ENCODE measurements at places on chromosomes 16 and 17. TPM values are rescaled to one million over a fixed set of nuclear protein-coding genes. Genes with fewer than 3 reads are reported as not detected.
A peak's percentile ranks its signal among the peaks of the same experiment; 100 is the strongest.

Gene SLC47A1
- total RNA-seq: 1.3 TPM

Gene ATP2A1
- 8.3 TPM for total RNA-seq

Gene SLC16A6
- total RNA-seq: 0.70 TPM

Gene TLCD3B
- total RNA-seq: 9.7 TPM

Gene EZH1
- 24.8 TPM for total RNA-seq

Gene CLCN7
- total RNA-seq: 111 TPM

Gene DNAH17
- total RNA-seq: 1.4 TPM

Gene SLC38A8
- not detected for total RNA-seq

Gene GP2
- total RNA-seq: not detected

Gene ALG1
- 38.1 TPM for total RNA-seq

Gene LRRC75A
- total RNA-seq: 15.8 TPM

Gene CRYBA1
- not detected for total RNA-seq

Gene CDK5R1
- total RNA-seq: 1.8 TPM

DNA sequence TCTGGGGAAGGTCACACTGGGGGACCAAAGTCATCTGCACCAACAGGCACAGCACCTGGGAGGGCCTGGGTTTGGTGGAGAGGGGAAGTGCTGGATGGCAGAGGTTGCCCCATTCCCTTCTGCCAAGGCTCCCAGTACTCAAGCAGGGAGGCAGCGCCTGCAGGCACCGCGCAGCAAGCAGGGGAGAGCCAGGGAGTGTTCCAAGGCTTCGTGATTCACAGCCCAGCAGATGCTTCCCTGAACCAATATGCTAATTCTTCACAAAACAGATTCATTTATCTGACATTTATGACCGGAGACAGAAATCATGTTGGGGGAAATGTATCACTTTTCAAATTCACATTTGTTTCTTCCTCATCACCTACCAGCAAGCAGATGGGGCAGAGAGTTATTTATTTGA, 13.4 kb upstream of the CDH5 start:
- no peak for DNase-seq

DNA sequence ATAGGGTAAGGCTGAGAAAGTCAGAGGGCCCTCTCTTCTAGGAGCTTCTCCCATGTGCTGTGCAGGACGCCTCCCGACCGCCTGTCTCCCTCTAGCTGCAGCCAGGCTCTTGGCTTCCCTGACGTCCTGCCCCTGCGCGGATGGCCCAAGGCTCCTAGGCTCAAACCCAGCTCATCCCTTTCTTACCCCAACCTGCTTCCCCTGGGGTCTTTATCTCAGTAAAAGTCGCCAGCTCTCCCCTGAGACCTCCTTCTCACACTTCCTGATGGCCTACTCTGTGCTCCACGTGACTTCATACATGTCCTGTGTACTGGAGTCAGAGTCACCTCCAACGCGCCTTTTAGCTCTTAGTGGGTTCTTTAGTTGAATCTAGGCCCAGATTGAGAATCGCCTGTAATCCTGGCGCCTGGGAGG, 1.1 kb upstream of the ZNF747 start:
- peak; percentile 61 for DNase-seq

DNA sequence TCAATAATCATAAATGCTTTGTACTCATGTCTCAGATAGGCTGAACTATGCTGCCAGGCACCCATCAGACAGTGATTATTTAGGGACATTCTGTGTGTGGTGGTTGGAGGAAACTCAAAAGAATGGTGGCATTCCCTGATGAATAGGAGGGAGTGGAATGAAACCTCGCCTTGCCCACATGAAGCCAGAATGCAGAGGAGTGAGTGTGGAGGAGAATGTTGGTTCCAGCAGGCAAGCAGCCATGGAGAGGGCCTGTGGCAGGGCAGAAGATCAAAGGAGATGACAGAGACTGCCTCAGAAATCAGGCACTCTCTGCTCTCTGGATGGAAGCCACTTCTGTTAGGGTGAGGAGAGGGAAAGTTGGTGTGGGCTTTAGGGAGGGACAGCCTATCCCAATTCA, 22.5 kb downstream of the KCTD19 start:
- no peak for DNase-seq

DNA sequence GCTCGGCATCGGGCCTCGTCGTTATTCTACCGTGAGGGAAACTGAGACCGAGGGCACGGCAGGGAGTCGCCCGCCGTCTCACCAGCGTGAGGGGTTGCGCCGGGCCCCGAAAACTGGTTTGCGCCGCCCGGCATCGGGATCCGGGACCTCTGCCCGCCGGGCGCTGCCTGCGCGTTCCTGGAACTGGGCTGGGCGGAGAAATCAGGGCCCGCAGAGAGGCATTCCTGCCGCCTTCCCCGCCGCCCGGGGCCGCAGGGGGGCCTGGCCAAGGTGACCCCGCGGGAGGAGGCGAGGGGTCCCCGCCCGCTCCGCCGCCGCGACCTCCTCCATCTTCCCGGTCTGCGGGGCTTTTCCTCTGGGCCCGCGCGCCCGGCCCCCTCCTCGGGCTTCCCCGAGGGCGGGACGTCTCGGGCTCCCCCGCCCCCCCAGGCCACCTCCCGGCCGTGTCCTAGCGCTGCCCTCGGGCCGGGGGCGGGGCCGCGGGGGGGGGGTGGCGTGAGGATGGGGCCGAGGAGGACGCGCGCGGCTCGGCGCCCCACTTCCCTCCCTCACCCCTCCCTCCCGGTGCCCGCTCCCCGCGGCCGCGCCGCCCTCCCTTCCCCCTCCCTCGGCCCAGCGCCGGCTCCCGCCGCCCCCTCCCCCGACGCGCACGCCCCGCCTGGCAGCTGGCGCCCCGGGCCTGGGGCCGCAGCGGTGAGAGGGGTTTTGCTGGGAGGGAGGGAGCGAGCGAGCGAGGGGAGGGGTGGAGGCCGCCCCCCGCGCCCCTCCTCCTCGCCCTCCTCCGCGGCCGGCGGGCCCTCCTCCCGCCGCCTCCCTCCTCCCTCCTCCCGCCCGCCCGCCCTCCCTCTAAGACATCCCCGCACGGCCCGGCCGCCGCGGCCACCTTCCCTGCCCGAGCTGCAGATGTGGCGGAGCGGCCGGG, at the start of gene GLIS2:
Gene GLIS2 (plus strand): TSS at position 882 of the 922 bp plus-strand sequence. CDS start 16,214 bp downstream, outside the sequence.
- peak; percentile 85 for DNase-seq

- DNase-seq: no peak
Measured at GRCh38 chr17:17661834-17662385, 19.3 kb upstream of the RAI1 start.

GRCh38 chr16:86597880-86598606, 19.7 kb downstream of the FOXL1 start:
- DNase-seq: no peak

DNA sequence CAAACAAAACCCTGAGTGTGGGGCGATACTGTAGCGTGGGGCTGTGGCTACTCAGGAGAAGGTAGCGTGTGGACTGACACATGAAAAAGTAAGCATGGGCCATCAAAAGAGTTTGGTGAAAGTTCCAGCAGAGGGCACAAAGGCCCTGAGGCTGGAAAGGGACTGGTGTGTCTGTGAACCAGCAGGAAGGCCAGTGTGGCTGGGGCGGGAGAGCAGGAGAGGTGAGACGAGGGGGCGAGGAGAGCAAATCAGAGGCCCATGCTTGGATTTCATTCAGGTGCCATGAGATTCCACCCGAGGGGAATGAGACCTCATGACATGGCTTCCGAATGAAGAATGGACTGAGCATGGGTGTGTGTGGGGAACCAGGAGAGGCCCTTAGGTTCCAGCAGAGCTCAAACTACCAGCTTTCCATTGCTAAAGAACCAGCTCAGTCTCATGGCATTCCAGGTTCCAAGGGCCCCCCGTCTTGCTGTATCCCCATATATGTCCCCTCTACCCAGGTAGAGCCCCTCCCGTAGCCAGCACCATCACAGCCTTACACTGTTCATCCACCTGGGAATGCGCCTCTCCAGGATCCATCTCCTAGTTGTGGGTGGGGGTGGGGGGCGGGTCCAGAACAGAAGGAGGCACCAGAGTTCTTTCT, 31.1 kb downstream of the TRPV2 start:
- DNase-seq: no peak

DNA sequence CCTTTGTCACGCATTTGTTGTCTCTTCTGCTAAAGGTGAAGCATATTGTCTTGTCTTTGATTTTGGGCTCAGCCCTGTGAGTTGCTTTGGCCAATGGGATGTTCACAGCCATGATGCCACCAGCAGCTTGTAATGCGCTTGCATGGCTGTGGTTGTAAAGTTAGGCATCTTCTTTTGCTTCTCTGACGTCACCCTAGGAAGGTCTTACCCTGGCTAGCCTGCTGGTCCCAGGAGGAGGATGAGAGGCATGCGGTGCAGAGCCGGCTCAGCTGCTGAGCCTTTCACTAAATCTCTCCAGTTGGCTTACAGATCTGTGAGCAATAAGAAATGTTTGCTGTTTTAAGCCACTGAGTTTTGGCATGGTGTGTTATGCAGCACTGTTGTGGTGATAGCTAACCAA, 40.8 kb downstream of the IRX6 start:
- DNase-seq: no peak

- DNase-seq: no peak
Measured at GRCh38 chr17:59812139-59812538, 80.6 kb downstream of the TUBD1 start.

DNA sequence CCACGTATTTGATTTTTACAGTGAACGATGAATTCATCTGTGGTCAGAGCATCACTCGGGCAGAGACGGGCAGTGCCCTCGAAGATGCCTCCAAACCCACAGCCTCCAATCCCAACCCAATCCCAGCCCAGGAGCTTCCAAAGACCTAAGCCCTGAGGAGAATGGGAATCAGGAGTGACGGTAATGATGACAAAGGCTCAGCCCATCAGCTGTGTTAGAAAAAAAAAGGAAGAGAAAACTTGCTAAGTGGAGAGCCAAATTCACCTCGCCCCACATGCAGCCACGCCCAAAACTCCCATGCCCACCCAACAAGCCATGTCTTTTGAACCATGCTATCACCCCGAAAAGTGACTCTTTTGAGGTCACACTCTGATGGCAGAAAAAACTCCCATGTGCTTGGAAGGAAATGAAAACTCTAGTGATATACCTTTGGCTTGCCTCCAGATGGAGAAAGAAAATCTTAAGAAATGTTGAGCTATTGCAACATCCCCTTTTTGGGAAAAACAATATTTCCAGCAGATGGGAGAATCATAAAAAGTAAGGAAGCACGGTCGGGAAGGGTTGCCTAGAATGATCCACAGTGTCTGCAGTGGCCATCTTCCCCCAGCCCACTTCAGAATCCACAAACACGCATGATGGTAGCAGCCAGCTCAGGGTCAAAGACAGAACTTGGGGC, 37.7 kb downstream of the XYLT1 start:
- DNase-seq: no peak

- no peak for DNase-seq
Measured at GRCh38 chr16:66926171-66926947, 1.0 kb upstream of the RRAD start.

- DNase-seq: no peak
Measured at GRCh38 chr16:48201515-48202201, 42.4 kb upstream of the LONP2 start.

DNA sequence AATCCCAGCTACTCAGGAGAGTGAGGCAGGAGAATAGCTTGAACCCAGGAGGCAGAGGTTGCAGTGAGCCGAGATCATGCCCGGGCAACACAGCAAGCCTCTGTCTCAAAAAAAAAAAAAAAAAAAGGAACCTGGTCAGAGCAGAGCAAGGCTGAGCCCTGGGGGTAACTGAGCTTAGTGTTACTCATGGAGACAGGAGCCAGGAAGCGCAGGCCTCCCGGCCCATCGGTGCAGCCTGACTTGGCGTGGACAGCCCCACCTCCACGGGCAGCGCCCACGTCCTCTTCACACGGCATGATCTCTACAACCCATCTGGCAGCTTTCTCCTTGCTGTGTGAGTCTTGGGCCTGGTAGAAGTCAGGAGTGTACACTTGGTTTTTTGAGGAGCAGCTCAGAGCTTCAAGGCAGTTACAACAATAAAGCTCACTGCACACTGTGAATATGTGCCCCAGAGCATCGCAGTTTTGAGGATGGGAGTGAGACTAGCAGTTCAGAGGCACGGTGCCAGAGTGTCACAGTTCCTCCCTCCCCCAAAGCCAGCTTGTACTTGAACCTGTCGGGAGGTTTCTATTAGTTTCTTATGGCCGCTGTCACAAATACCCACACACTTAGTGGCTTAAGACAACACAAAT, 129.9 kb downstream of the RAP1GAP2 start:
- peak; percentile 47 for DNase-seq

DNA sequence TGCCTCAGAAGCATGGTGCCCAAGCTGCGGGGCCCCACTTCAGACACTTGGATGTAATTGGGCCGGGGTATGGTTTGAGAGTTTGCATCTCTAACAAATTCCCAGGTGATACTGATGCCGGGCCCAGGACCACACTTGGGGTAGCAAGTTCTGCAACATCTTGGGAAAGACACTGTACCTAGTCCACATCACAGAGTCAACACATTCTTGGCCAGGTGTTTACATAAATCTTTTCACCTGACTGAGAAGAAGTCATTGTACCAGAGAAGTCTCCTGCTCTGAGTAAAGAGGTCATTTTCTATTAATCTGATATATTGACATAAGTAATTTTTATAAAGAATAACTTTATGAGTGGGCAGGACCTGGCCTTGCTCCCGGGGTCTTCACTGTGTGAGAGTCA, 27.5 kb downstream of the GPT2 start:
- no peak for DNase-seq

- no peak for DNase-seq
Measured at GRCh38 chr17:8574687-8575086, 55.8 kb downstream of the MYH10 start.

GRCh38 chr16:20859699-20860098, 40.5 kb downstream of the DCUN1D3 start:
- DNase-seq: no peak

- no peak for DNase-seq
Measured at GRCh38 chr17:50426472-50426782, 409 bp downstream of the ACSF2 start.

DNA sequence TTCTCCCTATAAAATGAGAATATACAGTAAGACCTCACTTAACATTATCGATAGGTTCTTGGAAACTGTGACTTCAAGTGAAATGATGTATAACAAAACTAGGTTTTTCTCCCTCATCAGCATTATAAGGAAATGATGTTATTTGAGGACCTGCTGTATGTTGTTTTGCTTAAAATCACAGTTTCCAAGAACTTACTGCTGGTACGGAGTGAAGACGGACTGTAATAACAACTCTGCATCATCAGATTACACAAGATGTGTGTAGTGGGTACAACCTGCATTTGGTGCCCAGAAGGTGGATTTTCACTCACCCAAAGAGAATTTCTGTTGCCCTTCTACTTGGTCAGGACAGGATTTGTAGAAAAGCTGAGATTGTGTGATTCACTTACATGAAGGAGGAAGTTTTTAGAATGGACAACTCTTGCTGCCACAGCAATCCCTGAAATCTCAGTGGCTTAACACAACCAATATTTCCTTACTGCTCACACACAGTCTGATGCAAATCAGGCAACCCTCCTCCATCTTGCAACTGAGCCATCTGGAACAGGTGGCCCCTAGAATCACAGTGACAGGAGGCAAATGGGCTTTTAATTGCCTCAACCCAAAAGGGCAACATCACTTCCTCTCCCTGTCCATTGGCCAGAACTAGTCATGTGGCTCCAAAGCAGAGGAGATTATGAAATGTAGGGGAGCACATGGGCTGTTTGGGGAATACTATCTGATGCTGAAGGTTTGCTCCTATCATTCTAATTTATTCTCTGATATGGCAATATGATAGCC, 67.6 kb upstream of the CACNG5 start:
- no peak for DNase-seq

GRCh38 chr17:1087381-1088241, 90.7 kb downstream of the TIMM22 start:
- DNase-seq: peak; percentile 94

GRCh38 chr17:72562615-72563188, 441.9 kb downstream of the SOX9 start:
- no peak for DNase-seq

GRCh38 chr17:77460514-77461046, 319.8 kb downstream of the SEC14L1 start:
- no peak for DNase-seq

- DNase-seq: no peak
Measured at GRCh38 chr16:31214708-31215286, 878 bp downstream of the TRIM72 start.
